Hypothalamus (tissue), 51 donors: ENCODE measurements at places on chromosomes 3 and 15.

- DNase-seq: no peak
These were observed 53.5 kb downstream of the DGKG start for GRCh38 chr3:186308549-186308948.

- no peak for DNase-seq
These were observed 67.5 kb downstream of the TFG start for GRCh38 chr3:100776746-100777145.

DNA sequence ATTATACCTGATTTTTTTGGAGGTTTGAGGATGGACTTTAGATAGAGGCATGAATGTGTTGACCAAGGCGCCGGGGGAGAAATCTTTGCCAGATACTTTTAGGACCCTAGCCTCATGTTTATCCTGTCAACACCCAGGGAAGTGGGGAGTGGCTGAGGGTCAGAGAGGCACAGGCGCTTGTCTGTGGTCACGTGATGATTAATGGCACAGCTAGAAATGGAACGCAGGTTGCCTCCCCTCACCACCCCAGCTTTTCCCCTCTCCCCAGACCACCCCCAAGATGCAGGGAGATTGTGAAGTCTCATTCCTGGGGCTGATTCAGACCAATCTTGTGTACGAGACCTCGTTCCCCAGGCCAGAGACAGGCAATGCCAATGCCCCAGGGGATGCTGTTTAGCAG, 218.4 kb upstream of the LINGO1 start:
- no peak for DNase-seq

GRCh38 chr15:65081758-65082157, 5.2 kb downstream of the KBTBD13 start:
- DNase-seq: no peak

DNA sequence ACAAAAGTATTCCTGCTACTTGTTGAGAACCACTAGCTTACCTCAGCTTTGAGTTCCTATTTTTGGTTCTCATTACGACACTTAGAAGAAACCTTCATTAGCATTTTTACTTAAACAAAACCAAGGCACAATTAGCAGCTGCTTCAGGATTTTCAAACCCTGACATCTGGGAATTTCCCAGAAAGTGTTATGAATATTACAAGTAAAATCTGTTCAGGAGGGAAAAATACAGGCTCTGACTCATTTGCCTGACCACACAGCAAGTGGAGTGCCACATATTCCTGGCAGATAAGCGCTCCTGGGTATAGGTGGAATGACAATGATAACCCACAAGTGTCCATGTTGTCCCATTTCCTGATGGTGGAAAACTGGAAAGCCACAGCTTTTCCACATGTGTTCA, 10.3 kb upstream of the RFTN1 start:
- no peak for DNase-seq

DNA sequence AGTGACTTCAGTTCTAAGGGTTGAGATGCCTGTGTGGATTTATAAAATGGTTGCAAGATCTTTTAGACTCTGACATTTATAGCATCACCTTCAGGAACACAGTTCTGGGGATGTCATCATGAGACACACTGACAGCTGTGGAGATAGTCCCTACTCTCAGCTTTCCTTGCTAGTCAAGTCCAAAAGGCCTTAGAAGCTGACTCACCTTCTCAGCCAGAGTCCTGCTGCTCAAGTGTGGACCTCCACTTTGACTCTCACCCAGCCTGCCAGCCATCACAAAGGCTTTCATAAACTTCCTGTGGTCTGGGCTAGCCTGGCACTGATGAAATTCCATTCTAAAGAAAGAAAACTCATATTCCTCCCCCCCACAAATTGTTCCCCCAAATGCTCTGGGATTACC, 44.8 kb downstream of the TMEM39A start:
- no peak for DNase-seq

DNA sequence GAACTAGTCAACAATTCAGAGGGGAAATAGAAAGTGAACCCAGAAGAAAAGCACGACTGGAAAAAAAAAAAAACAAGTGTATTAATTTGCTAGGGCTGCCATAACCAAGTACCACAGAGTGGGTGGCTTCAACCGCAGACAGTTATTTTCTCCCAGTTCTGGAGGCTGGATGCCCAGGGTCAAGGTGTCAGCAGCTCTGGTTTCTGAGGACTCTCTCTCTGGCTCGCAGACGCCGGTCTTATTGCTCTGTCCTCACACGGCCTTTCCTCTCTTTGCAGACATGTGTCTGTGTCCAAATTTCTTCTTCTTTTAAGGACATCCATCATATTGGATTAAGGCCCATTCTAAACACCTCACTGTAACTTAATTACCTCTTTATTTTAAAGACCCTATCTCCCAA, 291.8 kb downstream of the XXYLT1 start:
- DNase-seq: no peak

GRCh38 chr3:158337110-158337509, 227.2 kb downstream of the RSRC1 start:
- DNase-seq: no peak

DNA sequence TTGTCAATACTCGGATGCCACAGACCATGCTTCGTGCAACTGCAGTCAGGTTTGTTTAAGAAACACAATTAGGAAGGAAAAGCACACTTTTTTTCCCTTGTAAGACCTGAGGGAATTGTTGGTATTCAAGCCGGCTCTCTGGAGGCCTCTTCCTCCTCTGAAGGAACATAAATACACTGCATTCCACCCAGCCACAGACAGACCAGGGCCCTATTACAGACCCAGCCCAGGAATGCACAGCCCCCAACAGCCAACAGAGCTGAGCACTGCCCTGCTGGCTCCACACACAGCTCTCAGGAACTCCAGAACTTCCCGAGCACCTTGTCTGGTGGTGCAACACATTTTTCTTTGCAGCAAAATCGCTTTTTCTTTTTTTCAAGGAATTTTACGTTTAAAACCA, 488.7 kb upstream of the PROK2 start:
- DNase-seq: no peak

DNA sequence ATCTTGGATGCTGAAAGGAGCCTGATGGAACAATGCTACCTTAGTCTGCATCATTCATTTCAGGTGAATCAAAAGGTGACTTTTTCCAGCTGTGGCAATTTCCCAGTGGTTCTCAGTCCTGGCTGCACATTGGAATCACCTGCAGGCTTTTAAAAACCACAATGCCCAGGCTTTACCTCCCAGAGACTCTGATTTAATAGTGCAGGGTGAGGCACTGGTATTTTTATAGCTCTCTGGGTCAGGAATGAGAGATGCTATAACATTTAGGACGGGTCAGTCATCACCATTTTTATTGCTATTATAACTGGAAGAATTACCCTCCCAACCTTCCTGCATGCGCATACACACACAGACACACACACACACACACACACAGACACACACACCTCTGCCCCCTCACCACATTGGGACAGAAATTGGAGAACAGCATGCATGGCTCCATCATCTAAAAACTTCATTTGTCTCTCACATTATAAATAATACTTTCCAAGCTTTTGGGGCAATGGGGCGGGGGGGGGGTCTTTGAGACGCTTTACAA, 41.1 kb downstream of the LARP6 start:
- DNase-seq: no peak

DNA sequence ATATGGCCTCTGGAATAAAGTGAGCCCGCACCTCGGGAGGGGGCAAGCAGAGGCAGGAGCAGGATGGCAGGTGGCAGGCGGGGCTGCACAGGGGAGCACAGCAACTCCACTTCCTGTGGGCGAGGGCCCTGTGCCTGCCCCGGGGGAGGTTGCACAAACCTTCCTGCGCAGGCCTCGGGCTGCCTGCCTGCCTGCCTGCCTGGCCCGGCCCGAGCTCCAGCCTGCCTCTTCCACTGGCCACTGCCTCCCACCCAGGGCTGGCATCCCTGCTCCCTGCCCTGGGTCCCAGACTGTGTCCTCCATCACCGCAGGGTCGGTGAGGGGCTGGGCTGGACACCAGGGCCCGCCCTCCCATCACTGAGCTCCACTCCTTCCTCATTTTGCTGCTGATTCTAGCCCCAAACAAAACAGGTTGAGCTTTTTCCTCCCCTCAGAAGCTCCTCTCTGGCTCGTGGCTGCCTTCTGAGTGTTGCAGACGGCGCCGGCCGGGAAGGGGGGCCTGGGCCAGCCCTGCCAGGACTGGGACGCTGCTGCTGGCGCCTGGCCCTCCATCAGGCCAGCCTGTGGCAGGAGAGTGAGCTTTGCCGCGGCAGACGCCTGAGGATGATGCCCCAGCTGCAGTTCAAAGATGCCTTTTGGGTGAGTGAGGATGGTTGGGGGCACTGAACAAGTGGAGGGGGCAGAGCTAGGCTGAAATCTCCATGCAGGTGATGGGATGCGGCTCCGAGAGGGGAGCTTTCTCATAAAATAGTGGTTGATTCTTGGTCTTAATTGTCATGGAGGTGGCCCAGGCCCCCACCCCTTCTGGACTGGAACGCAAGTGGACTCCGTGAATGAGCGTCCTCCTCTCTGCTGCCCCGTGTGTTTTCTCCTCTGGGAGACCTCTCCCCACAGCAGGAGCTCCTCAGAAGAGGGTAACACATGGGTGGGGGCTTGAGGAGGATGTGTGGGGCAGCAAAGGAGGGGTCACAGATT, at the start of gene PSTPIP1:
Gene PSTPIP1 (plus strand): TSS at position 156 of the 975 bp plus-strand sequence. CDS start 448 bp downstream, at position 604.
- DNase-seq: no peak

DNA sequence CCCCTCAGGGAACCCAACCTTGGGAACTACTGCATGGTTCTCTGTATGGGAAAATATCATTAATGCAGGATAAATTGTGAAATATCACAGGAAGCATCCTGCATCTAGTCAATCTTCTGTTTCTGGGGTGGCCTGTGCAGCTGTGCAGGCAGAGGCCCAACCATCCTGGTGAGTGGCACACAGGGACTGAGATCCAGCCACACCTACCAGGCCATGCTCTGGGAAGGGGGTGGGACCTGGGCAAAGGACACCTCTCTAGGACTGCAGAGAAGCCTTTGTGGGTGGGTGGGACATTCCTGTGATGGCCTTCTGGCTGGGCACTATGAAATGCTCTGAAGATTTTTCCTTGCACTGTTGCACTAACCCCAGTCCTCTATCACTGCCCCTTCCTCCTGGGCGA, 26.8 kb downstream of the CCRL2 start:
- DNase-seq: no peak

- no peak for DNase-seq
These were observed 182.1 kb upstream of the TSC22D2 start for GRCh38 chr3:150225986-150226385.

GRCh38 chr3:100850156-100850555, 140.9 kb downstream of the TFG start:
- no peak for DNase-seq

- DNase-seq: no peak
These were observed 321.4 kb upstream of the IL12A start for GRCh38 chr3:159667261-159667660.

DNA sequence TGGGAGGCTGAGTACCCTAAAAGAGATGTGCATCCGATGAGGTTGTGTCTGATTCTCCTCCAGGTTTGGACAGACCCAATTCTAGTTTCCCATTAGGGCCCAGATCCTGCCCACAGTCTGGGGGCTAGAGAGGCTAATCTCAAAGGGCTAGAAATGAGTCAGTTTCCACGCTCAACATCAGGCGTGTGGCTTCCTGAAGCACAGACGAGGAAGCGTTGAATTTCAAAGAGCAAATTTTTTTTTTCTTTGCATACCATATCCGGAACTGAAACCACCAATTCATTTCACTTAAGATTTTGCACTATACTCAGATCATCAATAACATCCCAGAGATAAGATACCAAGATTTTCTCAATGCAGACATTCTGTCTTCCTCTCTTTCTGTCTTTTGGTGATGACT, 173.8 kb upstream of the BCL6 start:
- DNase-seq: no peak

DNA sequence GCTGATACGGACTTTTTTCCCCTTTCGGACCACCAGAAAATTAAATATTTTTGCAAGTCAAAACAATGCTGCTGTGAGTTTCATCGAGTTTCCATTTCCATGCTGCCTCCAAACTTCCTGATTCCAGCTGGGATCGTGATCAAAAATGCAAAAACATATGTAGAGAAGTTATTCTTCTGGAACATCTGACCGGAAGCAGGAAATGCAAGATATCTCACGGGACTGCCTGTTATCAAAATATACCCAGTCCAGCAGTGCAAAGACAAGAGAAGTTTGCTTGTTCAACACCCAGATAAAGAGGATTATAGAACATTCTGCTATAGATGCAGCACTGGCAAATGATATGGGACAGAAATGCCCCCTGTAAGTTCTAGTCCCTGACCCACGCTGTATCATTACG, 726.7 kb upstream of the NR2F2 start:
- no peak for DNase-seq

- no peak for DNase-seq
These were observed 3.7 kb downstream of the C3orf18 start for GRCh38 chr3:50563867-50564266.

GRCh38 chr3:15199493-15200105, 6.4 kb upstream of the CAPN7 start:
- no peak for DNase-seq

GRCh38 chr3:128372707-128373533, 93.8 kb downstream of the DNAJB8 start:
- DNase-seq: no peak

- DNase-seq: no peak
These were observed 40.6 kb downstream of the ADAMTSL3 start for GRCh38 chr15:83694536-83694935.

DNA sequence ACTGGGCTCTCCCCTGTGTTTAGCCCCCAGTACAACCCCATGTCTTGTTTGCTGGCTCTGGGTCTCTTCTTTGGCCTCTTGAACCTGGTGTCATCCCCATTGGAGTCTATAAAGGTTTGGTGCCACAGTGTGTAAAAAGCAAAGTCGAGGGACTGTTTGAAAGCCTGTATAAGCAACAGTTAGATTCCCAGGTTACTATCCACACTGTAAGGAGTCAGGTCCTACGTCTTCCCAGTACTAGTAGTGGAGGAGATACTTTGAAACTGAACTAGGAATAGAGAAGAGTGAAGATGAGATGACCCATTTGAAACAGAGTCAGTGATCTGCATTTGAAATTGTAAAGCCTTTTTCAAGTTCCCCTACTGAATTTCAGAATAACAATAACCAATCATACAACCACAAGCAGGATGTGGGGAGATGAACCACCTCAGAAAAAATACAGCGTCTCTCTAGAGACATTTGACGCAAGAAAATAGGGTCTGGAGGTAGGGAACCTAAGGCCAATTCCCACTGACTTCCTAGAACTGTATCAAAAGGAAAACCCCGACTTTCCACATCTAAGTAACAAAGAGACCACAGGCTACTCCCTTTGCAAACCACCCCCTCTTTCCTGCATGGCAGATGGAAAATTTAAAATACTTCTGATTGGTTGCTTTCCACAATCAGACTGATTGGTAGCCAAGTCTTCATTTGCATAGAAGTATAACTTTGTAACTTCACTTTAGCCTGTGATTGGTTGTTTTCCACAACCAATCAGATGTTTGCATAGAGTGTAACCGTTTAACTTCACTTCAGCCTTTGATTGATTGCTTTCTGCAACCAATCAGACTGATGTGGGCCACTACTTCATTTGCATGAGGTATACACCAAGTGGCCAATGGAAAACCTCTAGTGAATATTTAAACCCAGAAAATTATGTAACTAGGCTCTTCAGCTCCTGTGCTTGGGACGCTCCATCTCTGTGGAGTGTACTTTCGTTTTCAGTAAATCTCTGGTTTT, 49.9 kb upstream of the NEDD4 start:
- DNase-seq: no peak
